ENCODE measurements at places on chromosomes 13 and 19.

DNA sequence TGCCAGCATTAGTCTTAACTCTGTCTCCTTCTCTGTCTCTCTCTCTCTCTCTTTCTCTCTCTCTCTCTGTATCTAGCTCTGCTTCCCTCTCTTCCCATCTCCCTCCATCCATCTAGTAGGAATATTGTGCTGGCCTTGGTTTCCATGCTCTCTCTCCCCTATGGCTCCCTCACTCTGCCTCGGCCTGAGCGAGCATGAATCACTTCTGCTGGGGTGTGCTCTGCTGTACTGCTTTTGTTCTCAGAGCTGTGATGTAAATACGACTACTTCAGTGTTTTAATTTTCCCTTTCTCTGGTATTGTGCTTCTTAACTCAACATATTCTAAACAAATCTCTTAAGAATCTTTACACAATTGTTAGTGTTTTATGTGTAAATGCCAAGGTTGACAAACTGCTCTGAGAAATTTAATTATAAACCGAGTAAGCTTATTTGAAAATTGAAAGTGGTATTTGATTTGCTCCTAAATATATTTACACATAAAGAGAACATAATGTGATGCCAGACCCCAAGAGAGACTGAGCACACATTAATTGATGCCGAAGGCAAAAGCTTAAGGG lies 211.5 kb upstream of the KL start:
- no peak for DNase-seq

- peak; percentile 42 for DNase-seq
Measured at GRCh38 chr19:14048443-14049153, 13.3 kb downstream of the PALM3 start.

DNA sequence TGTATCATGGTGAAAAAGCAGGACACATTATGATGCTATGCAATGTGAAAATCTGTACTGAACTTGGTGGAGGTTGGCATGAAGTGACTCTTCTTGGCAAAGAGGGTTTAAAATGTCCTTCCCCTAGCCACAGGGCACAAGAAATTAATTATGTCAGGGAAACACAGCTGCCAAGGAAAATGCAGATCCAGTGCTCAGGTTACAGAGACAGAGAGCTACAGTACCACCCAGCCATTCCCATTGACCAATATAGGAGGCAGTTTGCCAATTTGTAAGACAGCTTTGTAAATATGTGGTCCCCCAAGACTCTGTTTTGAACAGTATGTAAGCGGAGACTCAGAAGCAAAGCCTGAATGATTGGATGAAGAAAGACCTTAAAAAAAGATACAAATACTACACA lies 69.4 kb upstream of the KLF12 start:
- DNase-seq, result no peak

DNA sequence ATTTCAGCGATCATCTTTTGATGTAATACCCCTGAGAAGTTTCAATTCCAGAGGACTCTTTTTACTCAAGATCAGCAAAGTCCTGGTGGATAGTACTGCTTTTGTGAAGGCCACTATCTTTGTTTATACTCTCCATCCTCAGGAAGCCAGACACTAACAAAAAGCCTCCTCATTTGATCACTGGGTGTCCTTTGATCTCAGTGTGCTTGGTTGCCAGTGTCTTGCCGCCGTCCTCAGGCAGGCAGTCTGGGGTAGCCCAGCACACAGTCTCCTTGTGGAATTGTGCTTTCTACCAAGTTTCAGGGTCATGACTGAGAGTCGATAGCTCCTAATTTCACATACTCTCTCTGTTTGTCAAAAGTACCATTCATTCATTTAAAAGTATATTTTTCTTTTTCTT lies 762.2 kb downstream of the EFNB2 start:
- no peak for DNase-seq

- no peak for DNase-seq
Measured at GRCh38 chr13:100600461-100600860, 11.9 kb upstream of the GGACT start.

DNA sequence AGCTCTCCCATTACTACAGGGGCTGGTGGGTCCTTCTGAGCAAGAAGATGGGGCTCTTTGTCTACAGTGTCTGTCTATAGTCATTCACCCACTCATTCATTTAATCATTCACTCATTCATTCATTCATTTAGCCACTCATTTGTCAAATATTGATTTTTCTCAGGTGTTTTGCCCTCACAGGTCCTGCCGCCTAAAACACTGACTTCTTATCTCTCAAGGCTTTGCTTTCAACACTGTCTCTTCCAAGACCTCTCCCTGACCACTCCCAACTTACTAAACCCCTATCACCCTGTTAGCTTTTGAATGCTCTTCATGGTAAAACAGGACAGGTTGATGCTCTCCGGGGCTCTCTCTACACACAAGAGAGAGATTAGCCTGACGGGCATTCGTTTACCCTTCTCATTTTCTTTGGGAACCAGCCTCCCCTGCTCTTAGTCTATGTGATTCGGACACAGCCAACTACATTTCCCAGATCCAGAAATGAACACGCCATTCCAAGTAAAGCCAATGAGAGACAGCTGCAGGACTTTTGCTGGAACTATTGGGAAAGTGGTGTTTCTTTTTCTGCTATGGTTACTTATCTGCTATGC lies 22.7 kb downstream of the FAM187B start:
- DNase-seq, result no peak

DNA sequence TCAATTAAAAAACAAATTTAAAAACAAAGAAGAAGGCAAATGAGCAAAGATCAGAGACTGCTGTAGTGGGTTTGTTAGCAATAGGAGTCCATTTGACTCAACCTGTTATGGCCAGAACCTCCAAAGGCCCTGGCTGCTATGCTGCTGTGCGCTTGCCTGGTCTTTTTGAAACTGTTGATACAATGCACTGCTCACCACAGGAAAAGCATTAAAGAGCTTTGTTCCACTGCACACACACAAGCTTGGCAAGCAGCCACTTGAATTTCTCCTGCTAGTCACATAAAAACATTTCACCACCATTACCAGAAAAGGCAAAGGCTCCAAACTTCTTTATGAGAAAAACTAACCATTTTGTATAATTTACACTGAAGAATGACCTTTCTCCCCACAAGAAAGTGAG lies 132.2 kb downstream of the FREM2 start:
- DNase-seq, result no peak

DNA sequence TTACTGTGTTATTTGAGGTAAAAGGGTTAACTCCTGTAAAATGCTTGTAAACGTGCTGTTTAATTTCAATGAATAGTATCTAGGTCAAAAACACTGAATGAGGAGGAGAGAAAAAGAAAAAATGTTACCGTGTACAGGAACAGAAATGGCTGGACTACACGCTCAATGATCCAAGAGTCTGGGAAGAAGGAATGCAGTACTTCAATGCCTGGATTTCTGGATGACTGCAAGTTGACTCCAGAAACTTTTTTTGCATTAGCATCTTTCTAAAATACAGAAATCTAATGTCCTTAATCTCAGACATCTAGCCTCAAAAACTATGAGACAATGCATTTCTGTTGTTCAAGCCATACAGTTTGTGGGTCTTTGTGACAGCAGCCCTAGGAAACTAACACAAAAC lies 17.4 kb upstream of the IPO5 start:
- no peak for DNase-seq

DNA sequence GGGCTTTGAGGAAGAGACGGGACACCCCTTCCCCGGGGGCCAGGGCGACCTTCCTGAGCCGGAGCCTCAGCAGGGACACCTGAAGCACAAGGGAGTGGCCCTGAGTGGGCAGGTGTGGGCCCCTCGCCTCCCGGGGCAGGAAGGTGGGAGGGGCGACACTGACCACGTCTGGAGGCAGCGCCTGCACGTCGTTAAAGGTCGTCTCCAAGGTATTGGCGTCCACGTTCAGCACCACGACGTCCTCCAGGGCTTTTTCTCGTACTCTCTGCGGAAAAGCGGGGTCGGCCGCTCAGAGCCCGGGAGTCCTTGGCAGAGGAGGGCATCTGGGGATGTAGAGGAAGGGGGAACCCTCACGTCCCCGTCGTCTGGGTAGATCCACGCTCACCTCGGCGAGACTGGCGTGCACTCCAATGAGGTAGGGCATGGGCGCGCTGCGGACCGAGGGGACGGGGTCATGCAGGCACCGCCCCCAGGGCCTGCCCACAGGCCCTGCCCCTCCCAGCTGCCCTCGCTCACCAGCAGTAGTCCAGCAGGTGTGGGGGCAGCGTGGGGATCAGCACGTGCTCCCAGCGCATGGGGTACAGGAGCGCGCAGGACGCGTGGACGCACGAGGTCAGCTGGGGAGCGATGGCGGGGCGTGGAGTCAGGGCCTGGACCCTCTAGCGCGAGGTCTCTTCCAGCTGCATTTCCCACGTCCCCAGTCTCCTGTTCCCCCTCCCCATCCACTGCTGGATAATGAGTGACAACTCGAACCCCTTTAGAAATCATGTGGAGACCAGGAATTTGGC lies 6.1 kb downstream of the DENND1C start:
- no peak for DNase-seq

DNA sequence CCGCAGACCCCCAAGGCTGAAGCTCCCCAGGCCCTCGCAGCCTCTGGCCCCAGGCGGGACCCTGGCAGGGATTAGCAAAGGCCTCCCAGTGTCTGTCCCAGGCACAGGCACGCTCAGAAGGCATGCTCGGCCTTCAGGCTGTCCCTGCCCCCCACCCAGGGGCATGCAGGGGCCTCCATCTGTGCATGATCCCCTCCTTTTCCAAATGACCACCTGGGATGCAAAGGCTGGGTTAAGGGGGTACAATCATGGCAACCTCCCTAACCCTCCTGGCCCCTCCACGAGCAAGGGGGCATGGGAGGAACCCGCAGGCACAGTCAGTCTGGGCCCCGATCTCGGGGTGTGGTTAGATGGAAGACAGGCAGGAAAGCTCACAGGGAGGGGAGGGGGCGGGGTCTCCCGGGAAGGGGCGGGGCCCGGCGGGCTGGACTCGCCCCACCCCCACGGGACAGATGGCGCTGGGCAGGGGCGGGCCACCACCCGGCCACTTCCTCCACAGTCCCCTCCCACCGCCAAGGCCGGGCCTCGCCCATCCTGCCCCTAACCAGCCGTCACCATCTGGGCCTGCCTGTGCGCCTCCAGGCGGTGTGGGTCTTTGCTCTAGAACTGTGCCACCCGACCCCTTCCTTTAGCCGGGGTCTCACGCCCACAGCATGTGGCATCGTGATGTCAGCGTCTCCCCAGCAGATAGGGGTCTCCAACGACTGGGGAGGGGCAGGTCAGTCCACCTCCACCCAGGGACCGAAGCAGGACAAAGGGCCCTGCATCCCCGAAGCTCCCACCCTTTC lies 7.0 kb upstream of the REXO1 start:
- no peak for DNase-seq

DNA sequence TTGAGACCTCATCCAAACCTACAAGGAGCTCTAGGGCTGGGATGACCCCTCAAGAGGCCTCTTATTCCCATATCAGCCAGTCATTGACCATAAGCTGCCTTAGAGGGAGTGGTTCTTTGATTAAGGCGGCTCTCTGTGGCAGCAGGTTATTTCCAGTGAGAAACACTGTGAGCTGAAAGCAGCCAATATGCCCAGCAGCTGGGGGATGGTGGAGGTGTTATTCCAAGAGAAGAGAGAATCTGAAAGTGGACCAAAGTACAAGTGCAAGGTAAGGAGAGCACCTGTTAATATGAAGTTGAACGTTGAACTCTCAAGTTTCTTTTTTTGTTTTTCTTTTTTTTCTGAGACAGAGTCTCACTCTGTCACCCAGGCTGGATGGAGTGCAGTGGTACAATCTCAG lies 20.2 kb upstream of the FNDC3A start:
- no peak for DNase-seq

GRCh38 chr13:65841156-65841555 lies 1389.0 kb downstream of the PCDH9 start:
- DNase-seq, result no peak

- no peak for DNase-seq
Measured at GRCh38 chr19:17654993-17655392, 33.2 kb downstream of the UNC13A start.

DNA sequence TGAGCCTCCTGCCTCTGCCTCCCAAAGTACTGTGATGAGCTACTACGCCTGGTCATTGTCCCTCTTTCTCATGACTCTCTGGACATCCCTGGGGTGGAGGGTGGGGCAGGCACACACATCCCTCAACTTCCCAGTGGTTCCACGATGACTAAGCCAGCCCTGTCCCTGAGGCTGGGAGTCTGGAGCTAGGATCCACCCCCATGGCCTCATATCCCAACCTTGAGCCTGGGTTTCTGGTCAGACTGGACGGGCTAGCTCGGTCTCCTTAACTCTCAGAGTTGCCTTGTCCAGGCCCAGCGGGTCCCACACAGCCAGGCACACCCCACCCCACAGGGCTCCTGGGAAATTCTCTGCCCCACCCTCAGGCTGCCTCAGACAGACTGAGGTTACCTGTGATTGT lies 19.6 kb downstream of the IER2 start:
- peak; percentile 28 for DNase-seq

DNA sequence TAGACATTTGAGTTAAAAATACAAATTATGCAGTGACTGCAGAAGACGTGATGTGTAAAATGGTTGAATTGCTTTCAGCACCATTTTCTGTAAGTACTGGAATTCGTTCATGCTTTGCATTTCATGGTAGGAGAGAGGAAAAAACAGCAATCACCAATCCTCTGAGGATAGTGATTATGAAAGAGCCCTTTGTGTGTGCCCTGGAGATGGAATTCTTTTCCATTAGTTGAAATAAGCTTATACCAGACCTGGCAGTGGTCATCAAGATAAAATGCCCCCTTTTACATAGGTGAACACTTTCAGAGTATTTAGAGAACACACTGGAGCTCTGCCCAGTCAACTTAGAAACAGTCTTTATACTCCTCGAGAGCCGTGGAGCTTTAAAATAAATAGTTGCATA lies 1.7 kb downstream of the CNMD start:
- DNase-seq, result no peak

- no peak for DNase-seq
Measured at GRCh38 chr19:28586474-28586873, 626.5 kb downstream of the UQCRFS1 start.

DNA sequence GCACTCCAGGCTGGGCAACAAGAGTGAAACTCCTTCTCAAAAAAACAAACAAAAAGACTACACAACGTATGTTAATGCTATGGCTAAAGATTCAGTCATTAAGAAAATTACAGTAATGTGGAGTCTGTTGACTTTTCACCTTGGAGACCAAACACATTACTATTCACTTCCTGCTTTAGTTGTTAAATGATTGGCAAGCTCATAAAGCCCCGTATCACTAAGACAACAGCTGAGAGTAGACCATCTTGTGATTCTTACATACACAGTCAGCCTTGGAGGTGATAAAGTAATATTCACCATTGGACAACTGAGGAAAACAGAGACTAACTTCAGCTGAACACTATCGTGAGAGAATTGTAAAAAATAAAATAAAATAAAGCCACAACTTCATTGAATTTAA lies 86.5 kb downstream of the KCTD12 start:
- no peak for DNase-seq

DNA sequence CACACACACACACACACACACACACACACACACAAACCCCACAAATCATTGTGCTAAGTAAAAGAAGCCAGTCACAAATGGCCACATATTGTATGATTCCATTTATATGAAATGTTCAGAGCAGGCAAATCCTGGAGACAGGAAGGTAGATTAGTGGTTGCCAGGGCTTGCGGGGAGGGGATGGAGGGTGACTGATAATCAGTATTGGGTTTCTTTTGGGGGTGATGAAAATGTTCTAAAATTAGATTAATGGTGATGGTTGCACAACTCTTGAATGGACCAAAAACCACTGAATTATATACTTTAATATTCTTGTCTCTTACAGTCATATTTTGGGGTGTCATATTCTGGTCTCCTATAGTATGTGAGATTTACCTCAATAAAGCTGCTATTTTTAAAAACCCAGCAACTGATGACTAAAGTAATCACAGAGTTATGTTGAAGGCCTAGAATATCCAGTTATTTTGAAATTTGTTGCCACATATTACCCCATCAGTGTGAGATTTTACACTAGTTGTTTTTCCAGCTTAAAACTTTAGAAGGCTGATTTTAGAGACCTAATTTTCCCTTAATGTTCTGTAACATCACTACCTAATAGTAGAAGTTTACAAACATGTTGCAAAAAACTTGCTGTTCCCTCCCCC lies 20.3 kb downstream of the FLT1 start:
- DNase-seq, result no peak

Measured in ACHN (cell line).